ENCODE measurements at places on chromosomes 6 and 20.

- no peak for DNase-seq
Measured at GRCh38 chr20:37468886-37469285, 52.2 kb upstream of the NNAT start.

- DNase-seq, result no peak
Measured at GRCh38 chr20:1392443-1392692, 486 bp downstream of the FKBP1A start.

DNA sequence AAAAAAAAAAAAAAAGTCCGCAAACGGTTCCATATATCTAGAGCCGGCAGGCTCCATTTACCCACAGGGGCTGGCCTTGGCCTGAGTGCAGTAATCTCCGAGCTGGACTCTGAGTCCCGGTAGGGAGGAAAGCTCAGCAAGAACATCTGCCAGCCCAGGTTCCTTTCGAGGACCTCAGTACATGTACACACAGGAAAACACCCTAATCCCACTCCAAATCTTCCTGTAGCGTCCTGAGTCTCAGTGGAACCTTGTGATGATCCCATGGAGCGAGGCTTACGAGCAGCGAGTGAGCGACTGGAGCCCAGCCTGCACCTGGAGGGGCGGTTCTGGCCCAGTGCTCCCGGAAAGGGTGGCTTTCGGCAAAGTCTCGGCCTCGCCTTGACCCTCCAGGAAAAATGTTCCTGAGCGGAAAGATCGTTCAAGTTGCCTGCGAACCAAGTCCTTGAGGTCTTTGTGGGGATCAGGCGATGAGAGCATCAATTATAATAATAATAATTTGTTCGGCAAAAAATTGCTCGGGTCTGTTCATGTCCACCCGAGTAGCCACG is 32.1 kb downstream of the PRSS16 start:
- no peak for DNase-seq

- DNase-seq, result no peak
Measured at GRCh38 chr6:119604124-119604523, 254.6 kb upstream of the MAN1A1 start.

DNA sequence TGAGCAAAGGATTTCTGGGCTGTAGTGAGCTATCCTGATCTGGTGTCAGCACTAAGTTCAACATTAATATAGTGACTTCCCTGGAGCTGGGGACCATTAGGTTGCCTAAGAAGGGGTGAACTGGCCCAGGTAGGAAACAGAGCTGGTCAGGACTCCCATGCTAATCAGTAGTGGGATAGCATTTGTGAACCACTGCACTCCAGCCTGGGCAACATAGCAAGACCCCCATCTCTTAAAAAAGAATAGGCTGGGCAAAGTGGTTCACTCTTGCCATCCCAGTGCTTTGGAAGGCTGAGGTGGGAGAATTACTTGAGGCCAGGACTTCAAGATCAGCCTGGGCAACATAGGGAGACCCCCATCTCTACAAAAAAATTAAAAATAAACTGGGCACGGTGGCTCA is 39.3 kb downstream of the BAK1 start:
- DNase-seq, result no peak

GRCh38 chr20:24604966-24605665 is 135.7 kb downstream of the SYNDIG1 start:
- no peak for DNase-seq

- DNase-seq, result no peak
Measured at GRCh38 chr20:21436205-21436604, 38.9 kb upstream of the NKX2-4 start.

GRCh38 chr6:114945392-114945791 is 602.6 kb upstream of the HS3ST5 start:
- no peak for DNase-seq

DNA sequence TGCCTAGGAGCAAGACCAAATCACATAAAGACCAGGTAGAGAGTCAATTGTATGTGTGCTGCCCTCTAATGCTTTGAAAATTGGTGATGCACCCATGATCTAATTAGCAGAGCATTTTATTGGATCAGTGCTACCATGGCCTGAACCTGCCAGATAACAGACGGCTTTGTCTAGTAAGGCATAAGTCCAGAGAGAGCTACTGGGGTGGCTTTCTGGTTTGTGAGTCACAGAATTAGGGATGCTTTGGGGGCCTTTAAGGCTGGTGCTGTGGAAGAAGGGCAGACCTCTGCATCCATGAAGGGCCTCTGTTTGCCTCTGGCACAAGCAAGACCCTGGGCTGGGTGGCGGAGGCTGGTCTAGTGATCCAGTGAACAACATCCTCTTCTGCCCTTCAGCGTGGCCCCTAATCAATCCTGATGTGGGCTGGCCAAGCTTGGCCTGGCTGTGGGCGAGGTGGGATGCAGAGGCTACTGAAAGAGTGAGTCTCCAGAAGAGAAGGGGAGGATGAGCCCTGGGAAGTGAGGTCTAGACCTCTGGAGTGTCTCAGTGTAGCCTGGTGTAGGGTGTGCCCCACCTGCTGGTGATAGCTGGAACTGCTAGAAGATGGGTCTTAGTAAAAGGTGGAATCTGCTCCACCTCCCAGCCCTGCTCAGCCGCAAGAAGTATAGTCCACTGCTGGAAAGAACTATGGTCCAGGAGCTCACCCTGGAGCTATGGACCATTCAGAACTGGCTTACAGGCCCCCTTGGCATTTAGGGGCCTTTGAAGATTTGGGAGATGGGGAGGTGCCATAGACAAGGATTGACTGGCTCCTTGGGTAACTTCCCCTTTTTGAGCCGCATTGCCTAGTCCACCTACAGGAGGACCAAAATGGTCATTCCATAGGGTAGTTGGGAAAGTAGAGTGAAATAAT is 36.7 kb upstream of the AAR2 start:
- DNase-seq, result peak; percentile 43

GRCh38 chr20:13322198-13322597 is 101.1 kb downstream of the ISM1 start:
- no peak for DNase-seq

- DNase-seq, result peak; percentile 5
Measured at GRCh38 chr6:68226460-68226859, 408.6 kb upstream of the ADGRB3 start.

- DNase-seq, result no peak
Measured at GRCh38 chr20:37649676-37650370, 44.0 kb upstream of the CTNNBL1 start.

DNA sequence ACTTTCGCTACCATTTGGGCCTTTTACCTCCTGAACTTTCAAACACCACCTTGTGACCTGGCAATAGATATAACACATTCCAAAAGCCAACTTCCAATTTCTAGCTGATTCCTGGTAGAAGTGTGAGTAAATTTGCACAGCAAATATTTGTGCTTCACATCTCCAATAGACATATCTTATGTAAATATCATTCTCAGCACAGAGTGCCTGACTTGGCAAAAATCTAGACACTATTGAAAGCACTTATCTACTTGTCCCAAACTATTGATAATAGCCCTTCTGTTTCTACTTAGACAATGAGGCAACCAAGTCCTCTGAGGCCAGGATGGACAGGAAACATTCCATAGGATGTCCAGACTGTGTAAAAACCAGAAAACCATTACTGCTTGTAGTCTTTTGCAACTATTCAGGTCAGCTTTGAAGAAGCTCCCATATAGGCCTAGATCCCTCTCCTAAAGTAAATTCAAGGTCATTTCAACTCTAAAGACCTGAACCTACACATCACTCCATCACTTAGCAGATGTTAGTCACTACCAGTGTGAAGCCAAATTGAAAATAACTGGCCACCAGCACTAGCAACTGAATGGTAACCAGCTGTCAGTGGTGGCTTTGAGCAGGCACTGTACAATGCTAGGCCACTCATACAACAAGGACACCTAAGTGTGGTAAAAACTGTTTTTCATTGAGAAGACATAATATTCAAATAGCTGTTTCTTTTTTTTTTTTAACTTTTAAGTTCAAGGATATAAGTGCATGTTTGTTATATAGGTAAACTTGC is 95.3 kb upstream of the RSPO3 start:
- DNase-seq, result peak; percentile 66

GRCh38 chr6:113394216-113394615 is 462.9 kb upstream of the MARCKS start:
- no peak for DNase-seq

DNA sequence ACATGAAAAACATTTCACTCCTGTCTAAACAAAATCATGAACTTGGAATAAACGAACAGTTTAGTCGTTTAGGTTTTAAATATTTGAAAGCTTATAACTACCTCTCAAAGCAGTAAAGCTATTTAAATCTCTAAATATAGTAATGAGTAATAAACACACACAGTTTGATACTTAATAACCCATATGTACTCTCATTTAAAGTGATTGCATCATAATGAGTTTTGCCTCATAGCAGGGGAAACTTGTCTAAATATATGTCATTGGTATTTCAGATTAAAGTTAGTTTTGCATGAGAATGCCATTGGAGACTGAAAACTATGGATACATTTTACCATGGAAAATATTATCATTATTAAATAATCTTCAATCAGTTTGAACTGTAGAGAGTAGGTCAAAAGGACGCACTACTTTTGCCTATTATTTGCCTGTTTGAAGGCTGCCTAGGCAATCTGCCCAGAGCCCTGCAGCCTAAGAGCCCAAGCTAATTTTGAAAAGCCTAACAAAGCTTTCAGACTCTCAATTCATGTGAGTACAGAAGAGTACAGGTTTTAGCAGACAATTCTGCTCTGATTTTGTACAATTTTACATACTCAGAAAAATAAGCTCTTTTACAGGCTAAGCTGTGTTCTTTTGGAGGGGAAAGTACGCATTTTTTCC is 632.8 kb downstream of the HACE1 start:
- peak; percentile 45 for DNase-seq

DNA sequence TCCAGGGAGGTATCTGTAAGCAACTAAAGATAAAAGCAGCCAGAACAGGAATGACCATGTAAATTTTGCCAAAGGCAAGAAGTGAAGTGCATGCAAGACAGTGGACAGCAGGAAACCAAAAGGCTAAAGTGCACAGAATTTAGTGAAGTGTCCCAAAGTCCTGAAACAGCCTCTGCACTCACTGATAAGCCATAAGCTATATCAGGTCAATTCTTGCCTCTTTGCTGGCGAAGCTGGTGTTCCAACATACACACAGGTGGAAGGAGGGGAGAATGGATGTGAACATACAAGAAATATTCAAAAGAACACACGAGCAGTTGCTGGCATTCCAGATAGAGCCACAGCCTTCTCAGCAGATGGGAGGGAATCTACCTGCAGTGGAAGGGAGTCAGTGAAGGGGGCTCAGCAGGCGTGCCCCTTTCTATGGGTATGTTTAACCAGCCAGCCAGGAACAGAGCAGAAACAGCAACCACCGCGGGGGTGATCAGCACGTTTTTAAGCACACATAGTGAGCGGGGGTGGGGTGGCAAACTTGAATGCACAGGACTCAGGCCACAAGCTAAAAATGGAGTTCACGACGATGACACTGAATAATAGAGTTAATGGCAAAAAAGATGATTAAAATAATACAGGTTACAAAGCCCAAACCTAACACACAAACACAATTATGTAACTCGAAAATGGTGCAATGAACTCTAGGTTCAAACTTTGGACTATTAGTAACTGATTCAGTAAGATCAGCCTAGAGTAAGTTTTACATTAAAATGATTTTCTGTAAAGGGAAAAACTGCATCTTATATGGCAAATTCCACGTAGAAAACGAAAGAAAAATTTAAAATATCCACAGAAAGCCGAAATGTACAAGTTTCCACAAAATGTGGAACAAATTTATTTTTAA is 1.2 kb downstream of the ECI2 start:
- DNase-seq, result no peak

DNA sequence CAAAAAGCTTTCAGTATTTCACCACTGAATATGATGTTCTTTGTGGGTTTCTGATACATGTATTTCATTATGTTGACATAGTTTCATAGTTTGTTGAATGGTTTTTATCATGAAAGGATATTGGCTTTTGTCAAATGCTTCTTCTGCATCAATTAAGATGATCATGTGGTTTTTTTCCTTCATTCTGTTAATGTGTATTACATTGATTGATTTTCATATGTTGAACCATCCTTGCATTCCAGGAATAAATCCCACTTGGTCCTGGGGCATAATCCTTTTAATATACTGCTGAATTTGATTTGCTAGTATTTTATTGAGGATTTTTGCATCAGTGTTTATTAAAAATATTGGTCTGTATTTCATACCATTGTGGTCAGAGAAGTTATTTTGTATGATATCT is 70.9 kb upstream of the BHLHE23 start:
- no peak for DNase-seq

GRCh38 chr6:31525932-31526591 is 2.7 kb upstream of the MCCD1 start:
- DNase-seq, result no peak

DNA sequence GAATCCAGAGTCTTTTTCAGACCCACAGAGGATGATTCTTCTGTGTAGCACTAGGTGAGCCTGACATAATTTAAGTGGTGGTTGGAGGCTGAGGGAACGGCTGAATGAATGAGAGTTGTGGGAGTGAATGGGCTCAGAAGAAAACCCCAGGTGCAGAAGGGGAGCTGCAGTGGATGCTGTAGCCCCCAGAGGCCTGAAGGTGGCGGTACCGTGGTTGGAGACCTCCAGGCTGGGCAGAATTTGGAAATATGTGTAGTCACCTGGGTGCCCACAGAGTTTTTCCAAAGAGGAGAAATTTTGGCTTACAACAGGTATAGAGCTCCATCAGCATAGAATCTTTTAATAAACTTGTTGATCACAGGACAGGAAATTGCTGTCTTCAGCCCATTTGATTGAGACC is 6.5 kb upstream of the RAET1G start:
- no peak for DNase-seq

DNA sequence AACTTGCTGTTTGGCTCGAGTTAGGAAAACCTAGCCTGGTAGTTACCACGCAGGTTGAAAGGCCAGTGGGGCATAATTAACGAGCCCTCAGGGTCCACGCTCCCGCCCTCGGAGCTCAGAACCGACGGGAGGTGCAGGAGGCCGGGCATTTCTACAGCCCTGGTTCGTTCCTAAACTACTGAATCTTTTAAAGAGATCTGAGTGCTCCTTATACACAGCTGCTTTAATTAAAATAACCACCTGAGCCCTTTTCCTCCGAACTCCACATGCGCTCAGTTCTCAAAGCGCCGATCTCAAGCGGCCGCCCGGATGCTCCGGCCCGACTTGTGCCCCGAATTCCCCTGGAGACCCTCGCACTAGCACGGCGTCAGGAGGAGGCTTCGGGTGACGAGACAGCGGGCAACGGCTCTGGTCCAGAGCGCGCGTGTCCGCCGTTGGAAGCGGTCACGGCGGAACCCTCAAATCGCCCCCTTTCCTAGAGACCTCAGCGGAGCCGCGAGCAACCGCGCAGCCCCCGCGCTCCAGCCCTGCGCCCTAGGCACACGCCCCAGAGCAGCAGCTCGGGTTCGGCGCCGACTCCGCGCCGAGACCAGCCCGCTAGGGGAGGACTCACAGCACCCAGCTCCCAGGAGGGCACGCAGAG is 397 bp downstream of the WDR27 start:
- peak; percentile 69 for DNase-seq

GRCh38 chr6:11878029-11878428 is 99.4 kb upstream of the ADTRP start:
- no peak for DNase-seq

DNA sequence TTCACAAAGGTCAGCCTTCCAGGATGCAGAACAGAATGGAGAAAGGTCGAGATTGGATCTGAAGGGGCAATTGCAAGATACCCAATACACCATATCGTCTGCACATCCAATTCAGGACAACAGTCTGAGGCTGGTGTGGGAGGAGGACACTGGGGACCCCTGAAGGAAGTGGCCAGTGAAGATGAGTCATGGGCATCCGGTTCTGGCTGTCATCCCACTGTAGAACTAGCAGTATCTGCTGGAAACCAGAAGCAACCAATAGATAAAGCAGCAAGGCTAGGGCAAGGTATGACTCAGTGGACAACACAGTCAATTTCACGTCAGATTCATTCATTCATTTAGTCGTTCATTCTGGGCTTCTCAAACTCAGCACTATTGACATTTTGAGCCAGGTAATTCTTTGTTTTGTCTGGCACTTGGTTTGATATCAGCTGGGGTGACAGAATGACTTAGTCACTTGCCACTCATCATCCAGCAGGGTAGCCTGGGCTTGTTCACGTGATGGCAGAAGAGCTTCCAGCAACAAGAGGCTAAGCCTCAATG is 30.3 kb upstream of the SHLD1 start:
- DNase-seq, result no peak
